GM23338 (cell line): ENCODE measurements at places on chromosomes 11 and 22. TPM values are rescaled to one million over a fixed set of nuclear protein-coding genes. Genes with fewer than 3 reads are reported as not detected.

The BTG4 gene
- 0.31 TPM in 1 of 2 replicates, not detected in the other for total RNA-seq

The SMC1B gene
- total RNA-seq, result not detected in 2 replicates

The ANGPTL5 gene
- not detected in 2 replicates for total RNA-seq

The HDHD5 gene
- 102 and 116 TPM in 2 replicates for total RNA-seq

The NELL1 gene
- 0.39 and 1.6 TPM in 2 replicates for total RNA-seq

The DBX1 gene
- not detected in 2 replicates for total RNA-seq

The CRYBB2 gene
- total RNA-seq, result 1.0 TPM in 1 of 2 replicates, not detected in the other
